ENCODE measurements at places on chromosomes 1 and 21. TPM values are rescaled to one million over a fixed set of nuclear protein-coding genes. Genes with fewer than 3 reads are reported as not detected.

DNA sequence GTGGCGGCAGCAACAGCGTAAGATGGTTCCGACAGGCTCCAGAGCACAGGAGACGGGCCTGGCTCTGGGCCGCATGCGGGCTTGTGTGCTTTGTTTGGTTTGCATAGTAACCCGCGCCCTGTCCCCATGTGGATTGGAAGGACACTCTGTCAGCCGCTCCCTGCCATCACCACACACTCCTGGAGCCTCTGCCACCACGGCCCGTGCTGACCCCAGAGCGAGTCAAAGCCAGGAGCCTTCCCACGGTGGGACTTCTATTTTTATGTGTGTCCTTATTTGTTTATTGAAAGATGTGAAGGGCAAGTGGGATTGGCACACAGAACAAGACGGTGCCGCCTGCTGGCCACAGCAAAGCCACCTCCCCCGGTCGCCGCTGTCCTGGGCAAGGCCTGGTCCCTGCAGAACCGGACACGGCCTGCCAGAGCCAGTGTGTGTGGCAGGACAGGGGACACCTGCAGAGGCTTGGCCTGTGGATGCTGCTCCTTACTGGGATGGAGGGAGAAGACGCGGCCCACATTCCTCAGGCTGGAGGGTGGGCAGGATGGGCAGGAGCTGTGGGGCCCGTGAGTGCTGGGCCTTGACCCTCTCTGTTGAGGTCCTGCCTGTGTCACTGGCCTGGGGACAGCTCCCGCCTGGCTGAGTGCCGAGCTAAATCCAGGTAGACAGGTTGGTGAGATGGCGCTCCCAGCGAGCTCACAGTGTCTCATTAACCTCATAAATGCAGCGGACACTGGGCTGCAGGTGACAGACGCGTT lies 64.4 kb downstream of the AGPAT3 start:
- no peak for DNase-seq

GRCh38 chr1:163914785-163915413 lies 593.1 kb downstream of the NUF2 start:
- no peak for DNase-seq

C1orf115 gene
- total RNA-seq: 0.11 TPM

MYBPH gene
- not detected for total RNA-seq

GRCh38 chr1:13536571-13536970 lies 22.8 kb upstream of the LRRC38 start:
- no peak for DNase-seq

MARK1 gene
- not detected for total RNA-seq

DNA sequence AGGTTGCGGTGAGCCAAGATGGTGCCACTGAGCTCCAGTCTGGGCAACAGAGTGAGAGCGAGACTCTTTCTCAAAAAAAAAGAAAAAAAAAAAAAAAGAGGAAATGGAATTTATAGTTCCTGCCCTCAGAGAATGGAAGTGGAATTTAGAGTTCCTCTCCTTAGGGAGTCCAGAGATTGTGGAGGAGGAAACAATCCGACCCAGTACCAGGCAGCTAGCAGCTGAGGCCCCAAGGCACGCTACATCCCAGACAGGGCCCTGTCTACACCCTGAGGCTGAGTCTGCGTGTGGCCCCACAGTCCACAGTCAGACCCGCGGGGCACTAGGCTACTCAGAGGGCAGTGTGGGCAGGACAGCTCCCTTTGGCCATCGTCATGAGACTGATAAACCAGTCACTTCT lies 1.9 kb upstream of the MFN2 start:
- DNase-seq: no peak

DNA sequence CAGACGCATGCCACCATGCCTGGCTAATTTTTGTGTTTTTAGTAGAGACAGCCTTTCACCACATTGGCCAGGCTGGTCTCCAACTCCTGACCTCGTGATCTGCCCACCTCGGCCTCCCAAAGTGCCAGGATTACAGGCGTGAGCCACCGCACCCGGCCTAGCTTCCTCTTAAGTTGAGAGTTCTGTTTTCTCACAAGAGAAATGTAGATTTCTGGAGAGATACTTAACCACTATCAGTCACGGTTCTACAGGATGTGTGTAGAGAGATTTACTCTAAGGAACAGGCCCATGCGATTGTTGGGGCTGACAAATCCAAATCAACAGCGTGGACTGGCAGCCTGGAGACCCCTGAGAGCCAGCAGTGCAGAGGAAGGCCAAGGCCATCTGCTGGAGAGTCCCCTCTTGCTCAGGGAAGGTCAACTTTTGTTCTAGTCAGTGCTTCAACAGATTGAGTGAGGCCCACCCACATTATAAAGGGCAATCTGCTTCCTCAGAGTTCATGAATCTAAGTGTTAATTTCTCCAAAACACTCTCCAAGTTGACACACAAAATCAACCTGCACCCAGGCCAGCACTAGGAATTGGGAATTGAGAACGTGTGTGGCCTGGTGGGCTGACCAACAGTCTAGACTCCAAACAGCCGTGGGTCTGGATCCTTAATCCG lies 38.7 kb downstream of the CHAF1B start:
- no peak for DNase-seq

LCK gene
- total RNA-seq: 221 TPM

DNA sequence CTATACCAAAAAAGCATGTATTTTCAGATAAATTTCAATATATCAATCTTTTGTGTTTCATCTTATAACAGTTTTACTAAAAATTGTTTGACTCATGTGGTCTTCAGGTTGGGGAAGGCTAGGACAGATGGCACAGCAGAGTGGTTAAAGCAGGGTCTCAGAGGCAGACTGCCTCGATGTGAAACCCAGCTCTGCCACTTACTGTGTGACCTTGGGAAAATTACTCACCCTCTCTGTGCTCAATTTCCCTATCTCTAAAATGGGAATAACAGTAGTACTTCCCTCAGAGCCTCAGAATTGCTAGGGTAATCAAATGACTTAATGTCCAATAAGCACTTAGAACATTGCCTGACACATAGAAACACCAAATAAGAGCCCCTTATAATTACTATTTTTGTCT lies 262.1 kb upstream of the FMN2 start:
- DNase-seq: no peak

DNA sequence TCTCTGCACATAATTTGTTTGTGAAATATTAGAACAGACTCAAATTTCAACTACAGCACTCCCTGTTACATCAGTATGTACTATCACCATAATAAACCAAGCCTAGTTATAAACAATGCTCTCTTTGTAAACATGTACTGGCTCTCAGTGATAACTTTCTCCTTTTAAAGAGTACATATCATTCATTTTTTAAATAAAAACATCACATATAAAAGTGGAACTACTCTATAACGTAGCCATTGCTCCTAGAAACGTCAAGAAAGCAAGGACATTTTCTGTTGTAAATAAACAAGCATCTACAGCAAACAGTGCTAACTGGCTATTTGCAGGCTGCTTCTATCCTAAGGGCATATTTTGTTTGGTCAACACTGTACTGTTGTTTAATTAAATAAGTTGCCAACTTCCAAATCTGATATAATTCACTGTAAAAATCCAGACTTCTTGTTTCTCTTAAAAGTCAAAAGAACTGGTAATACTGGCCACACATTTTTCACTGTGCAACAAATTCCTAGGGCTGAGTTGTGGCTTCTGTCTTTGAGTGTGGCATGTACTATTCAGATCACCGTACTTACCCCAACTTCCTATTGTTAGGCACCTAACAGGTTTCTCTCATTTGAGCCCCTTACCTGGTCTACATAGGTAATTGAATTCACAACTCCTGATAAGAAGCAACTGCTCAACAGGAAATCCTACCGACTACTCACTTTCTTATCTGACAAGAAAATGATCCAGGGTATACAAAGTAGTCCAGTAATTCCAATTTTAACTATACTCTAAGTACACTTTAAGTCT lies 111.9 kb downstream of the DENND1B start:
- no peak for DNase-seq

All from activated T-helper 2 cell treated with anti-CD3 and anti-CD28 coated beads, Interferon-gamma antibody, Interleukin-2, Interleukin-4, amounts not matched to agents 10 μg/mL and 5 μg/mL and 100 μg/mL, durations not matched to agents 14 hours and 24 hours and 36 hours (primary cell).